ELF-1 (cell line): ENCODE measurements at places on chromosomes 12 and 14.

DNA sequence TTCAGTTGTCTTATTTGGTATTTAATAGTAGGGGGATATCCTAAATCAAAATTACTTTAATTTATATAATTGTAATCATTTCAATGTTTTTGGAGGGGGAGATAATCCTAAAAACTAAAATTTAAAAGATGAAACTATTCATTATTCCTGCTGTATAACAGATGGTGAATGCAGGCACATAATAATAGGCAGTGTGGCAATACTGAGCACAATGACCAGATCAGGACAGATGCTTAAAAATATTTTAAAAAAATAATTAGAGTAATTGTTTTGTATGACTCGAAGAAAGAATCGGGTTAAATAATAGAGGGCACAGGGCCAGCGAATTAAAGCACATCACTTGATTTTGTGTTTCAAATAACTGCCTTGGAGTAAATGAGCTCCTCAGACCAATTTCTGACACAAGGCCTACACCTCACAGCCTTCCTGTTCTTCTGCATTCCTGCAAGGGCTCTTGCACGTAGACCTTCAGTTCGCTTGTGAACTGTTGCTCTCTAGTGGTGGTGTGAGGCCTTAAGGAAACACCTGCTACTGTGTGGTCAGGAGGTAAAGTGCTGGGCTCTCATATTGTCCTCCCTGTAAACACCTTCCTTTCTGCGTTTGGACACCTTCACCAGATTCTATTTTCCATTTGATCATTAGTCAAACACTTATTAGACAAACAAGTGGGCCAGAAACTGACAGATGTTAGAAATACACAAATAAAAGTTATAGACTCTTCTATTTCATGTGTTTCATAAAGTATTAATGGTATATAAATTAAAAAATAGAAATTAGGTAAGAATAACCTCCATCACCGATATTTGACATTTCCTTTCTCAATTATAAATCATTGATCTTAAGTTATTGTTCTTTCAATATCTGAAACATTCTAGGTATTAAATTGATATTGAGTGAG is 29.3 kb upstream of the KLRF1 start:
- DNase-seq = peak; percentile 81

DNA sequence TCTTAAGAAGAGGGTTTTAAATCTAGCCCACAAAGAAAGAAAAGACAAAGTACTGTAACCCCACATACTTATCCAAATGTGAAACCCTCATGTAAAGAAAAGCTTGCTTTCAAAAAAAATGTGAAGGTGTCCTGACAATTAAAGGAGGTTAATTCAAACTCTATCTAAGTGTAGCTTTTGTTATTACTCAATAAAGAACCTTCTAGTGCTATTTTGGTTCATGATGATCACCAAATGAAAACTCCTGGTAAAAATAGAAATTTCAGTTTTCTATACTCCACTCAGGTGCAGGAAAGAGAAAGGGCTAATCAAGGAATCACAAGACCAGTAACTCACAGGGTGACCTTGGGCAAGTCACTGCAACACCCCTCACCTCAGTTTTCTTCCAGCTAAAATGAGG is 1.6 kb downstream of the STAB2 start:
- DNase-seq = no peak

DNA sequence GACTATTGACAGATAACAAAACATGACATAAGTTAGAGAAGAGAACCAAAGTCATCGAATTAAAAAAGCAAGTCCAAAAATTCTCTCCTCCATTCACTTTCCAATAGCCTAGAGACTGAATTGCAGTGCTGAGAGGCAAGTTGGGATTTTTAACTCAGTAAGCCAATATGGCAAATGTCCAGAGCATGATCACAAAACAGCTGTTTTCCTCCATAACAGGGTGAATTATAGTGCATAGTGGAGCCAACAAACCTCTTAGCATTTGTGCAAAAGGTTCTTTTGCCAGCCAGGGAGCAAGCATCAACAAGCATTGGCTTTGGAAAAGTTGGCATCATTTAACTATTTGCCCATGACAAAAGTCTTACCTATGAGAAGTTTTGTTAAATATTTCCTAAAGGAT is 458.8 kb upstream of the NOVA1 start:
- no peak for DNase-seq

GRCh38 chr12:80829767-80830166 is 108.0 kb downstream of the LIN7A start:
- no peak for DNase-seq

GRCh38 chr14:53613404-53614253 is 343.0 kb downstream of the BMP4 start:
- DNase-seq = peak; percentile 23

GRCh38 chr12:104764225-104765091 is 193.6 kb downstream of the SLC41A2 start:
- DNase-seq = no peak

DNA sequence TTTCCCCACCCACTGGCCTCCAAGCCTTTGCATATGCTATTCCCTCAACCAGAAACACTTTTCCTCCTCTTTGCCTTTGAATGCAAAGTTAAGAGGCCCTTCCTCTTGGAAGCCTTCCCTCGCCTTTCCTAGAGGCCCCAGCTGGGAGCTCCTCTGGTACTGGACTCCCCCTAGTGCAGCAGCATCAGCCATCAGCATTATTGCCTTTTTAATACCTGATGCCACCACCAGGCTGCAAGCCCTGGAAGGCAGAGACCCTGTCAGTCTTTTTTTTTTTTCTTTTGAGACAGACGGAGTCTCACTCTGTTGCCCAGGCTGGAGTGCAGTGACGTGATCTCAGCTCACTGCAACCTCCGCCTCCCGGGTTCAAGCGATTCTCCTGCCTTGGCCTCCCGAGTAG is 19.1 kb upstream of the PLA2G1B start:
- DNase-seq = no peak

DNA sequence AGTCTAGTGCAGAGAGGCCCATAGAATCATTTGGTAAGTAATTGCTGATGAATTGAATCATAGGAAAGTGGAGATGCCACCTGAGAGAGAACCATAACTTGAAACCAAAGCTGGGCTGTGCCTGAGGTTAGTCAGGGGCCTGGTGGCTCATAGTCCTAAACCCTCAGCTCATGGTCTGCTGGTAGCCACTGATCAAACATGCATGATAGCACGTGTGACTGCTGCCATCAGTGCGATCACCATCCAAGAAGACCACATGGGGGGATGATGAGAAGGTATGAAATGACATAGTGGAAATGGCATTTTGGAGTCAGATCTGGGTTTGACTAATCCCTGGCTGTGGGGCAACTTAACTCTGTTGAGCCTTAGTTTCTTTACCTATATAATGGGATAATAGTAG is 190.5 kb downstream of the CACNA1C start:
- DNase-seq = no peak

GRCh38 chr12:85804663-85805062 is 31.5 kb downstream of the RASSF9 start:
- DNase-seq = no peak

- no peak for DNase-seq
Observed at GRCh38 chr14:99968941-99969340, 96.3 kb upstream of the EVL start.

GRCh38 chr14:104601786-104602185 is 2.8 kb downstream of the TMEM179 start:
- DNase-seq = no peak

DNA sequence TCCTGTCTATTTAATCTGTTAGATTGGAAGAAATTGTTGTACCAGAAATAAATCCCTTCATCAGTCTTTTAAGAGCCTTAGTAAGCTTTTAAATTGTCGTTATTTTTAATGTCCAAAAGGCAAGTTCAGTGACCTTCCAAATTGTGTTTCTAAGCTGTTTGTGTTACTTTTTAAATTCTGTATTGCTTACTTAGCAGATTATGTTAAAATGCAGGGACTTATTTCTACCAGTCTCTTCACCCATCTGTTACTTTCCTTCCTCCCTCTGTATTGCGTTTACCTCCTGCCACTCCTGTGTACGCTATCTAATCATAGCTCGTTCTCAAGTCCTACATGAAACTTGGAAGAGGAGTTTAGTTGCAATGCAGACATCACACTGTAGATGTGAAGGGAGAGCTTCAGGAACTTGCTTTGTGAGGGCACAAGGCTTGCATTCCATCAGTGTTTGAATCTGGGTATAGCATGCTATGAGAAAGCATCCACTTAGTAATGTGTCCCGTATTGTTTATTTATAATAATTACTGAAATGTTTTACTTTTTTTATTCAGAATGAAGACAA is 406.5 kb upstream of the RGS6 start:
- no peak for DNase-seq

DNA sequence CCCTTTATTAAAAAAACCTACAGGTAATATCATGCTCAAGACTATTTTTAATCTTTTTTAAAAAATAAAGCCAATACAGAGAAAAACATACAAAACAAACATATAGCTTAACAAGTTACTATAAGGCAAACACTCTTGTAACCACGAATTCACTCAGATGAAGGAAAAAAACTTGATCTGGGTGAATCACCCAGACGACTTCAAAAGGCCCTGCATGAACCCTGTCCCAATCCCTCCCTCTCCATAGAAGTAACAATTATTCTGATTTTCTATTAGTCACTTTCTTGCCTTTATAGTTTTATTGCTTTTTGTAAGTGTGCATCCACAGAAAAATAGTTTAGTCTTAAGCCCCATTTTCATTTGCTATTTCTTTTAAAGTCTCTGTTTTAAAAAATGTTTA is 72.6 kb downstream of the LRP6 start:
- no peak for DNase-seq

GRCh38 chr12:107320929-107321631 is 227.7 kb upstream of the CRY1 start:
- peak; percentile 30 for DNase-seq

GRCh38 chr14:98298481-98299244 is 973.3 kb downstream of the BCL11B start:
- DNase-seq = no peak

DNA sequence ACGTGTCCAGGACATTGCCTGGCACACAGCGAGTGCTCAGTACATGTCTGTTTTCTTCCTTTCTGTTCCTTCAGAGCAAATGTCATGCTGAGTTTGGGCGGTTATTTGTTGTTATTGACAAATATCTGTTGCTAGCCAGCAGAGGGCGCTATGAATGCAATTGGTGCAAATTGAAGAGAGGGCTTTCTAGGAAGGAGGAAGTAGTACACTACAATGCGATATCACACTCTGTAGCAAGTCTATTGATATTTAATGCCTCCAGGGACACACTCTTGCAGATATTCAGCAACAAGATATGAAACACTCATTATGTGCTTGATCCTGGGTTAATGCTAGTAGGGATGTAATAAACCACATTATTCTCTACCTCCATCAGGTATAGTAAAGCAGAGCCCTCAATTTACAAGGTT is 267.3 kb upstream of the SRRM4 start:
- DNase-seq = peak; percentile 1

GRCh38 chr14:99660794-99661193 is 15.9 kb downstream of the HHIPL1 start:
- DNase-seq = no peak

- no peak for DNase-seq
Observed at GRCh38 chr14:92737619-92738188, 10.7 kb downstream of the LGMN start.

GRCh38 chr14:64491637-64492036 is 12.0 kb downstream of the ZBTB25 start:
- DNase-seq = no peak

DNA sequence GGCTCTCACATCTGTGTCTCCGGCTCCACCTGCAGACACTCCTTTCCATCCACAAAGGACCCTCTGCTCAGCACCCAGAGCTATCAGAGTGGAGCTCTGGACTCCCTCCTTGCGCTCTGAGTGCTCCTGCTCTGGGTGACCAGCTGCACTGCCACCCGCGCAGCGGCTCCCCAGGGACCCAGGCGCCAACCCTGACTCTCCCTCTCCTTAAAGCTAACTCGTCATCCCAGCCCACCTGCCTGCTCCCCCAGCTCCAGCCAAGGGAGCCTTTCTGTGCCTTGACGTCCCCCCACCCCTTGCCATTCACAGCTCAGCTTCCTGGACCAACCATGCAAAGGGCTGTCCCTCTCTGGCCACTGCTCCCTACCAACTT is 99.0 kb downstream of the SETD3 start:
- no peak for DNase-seq

GRCh38 chr14:44453433-44454171 is 53.5 kb downstream of the FSCB start:
- no peak for DNase-seq

- DNase-seq = no peak
Observed at GRCh38 chr12:51511546-51512260, 79.3 kb upstream of the SCN8A start.

- DNase-seq = no peak
Observed at GRCh38 chr14:45222485-45223262, 30.3 kb downstream of the MIS18BP1 start.

GRCh38 chr12:5554711-5555110 is 122.8 kb downstream of the NTF3 start:
- no peak for DNase-seq

- DNase-seq = peak; percentile 67
Observed at GRCh38 chr12:6768990-6769389, 2.8 kb downstream of the PTMS start.

DNA sequence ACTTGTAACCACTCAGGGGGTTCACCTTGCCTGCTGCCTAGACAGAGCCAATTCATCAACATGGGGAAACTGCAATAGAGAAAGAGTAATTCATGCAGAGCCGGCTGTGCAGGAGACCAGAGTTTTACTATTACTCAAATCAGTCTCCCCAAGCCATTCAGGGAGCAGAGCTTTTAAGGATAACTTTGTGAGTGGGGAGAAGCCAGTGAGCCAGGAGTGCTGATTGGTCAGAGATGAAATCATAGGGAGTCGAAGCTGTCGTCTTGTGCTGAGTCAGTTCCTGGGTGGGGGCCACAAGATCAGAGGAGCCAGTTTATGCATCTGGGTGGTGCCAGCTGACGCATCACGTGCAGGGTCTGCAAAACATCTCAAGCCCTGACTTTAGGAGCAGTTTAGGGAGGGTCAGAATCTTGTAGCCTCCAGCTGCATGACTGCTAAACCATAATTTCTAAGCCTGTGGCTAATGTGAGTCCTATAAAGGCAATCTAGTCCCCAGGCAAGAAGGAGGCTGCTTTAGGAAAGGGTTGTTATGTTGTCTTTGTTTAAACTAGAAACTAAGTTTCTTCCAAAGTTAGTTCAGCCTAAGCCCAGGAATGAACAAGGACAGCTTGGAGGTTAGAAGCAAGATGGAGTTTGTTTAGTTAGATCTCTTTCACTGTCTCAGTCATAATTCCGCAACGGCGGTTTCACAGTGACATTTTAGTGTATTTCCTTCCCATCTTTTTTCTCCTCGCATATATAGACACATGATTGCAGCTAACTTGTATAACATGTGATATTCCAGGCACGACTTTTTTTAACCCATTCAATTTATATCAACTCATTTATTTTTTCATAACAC is 68.9 kb upstream of the NCOR2 start:
- DNase-seq = peak; percentile 88
